ENCODE measurements at places on chromosomes 4 and X.

- no peak for DNase-seq
These were observed 73.6 kb downstream of the SNX25 start for GRCh38 chr4:185282968-185283367.

DNA sequence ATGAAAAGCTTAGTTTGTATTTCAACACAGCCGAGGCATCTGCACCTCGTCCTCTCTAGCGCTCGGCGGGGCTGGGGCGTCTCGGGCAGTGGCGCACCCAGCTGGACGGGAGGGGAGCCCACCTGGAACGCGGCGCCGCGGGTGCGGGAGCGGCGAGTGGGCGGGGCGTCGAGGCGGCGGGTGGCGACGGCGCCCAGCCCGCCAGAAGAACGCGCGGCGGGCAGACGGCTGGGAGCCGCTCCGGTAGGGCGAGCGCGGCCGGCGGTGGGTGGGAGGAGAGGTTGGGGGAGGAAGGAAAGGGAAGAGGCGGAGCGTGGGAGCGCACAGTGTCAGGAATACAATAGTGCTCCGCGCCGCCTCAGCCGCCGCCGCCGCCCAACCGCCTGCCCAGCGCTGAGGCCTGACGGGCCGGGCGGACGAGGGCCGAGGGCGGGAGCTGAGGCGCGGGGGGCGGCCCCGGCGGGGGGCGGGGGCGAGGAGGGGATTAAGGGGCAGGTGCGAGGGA lies at the start of gene JADE3:
Gene JADE3, plus strand, starts transcription at position 324 of the 505 bp plus-strand sequence. CDS start 72,474 bp downstream, outside the sequence.
- DNase-seq, result peak; percentile 71

- no peak for DNase-seq
These were observed 964.4 kb downstream of the RPA4 start for GRCh38 chrX:97847885-97848679.

DNA sequence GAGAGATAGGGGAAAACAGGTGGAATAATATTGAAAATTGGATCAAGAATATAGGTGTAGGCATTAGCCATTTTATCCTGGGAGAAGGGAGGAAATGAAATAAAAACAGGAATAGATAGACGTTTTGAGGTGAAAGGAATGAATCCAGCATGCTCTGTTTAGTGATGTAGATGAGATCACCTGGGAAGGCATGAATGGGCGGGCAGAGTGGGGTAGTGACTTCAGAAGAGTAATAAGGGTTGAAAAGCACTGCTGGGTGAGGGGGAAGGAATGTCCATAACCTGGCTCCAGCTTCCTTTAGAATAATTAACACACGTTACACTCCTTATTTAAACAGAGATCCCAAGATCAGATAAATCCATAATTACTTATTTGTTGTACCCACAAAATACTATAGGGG lies 191.1 kb upstream of the ANXA3 start:
- no peak for DNase-seq

GRCh38 chr4:84939113-84939512 lies 27.4 kb downstream of the WDFY3 start:
- no peak for DNase-seq

- DNase-seq, result no peak
These were observed 39.0 kb downstream of the CCDC158 start for GRCh38 chr4:76381986-76382385.

GRCh38 chrX:50117476-50117875 lies 83.3 kb downstream of the AKAP4 start:
- DNase-seq, result no peak

DNA sequence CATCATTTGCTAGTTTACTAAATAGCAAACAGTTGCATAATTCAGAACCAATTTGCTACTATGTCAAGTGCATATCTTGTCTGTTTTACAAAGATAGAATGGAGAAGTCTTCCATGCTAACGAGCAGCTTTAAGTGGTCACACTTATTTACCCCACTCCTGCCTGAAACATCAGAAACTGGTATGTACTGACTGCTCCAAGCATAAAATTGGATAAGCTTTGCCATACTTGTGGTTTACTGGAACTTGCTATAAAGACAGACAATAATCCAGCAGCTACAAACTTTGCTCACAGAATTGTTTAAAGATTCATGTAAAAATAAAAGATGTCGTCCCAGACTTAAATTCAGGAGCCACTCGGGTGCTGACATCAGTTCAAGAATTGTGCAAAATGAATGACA lies 13.3 kb upstream of the CDKL2 start:
- DNase-seq, result no peak

DNA sequence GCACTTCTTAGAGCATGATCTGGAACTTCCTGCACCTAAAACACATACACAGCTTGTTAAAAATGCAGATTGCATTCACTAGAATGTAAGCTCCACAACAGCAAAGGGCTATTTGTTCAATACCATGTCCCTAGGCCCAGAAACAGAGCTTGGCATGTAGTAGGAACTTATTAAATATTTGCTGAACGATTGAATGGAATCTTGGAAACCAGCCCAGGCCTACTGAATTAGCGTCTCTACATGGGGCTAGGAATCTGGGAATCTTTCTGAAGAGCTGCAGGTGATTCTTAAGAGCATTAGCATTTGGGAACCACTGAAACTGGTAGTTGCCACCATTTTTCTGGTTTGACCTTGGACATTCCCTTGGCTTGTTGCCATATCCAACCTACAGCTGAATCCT lies 234.1 kb downstream of the STIM2 start:
- no peak for DNase-seq

- DNase-seq, result no peak
These were observed 97.6 kb upstream of the ARSJ start for GRCh38 chr4:114076899-114077570.

- no peak for DNase-seq
These were observed 11.9 kb downstream of the AR start for GRCh38 chrX:67555578-67556203.

DNA sequence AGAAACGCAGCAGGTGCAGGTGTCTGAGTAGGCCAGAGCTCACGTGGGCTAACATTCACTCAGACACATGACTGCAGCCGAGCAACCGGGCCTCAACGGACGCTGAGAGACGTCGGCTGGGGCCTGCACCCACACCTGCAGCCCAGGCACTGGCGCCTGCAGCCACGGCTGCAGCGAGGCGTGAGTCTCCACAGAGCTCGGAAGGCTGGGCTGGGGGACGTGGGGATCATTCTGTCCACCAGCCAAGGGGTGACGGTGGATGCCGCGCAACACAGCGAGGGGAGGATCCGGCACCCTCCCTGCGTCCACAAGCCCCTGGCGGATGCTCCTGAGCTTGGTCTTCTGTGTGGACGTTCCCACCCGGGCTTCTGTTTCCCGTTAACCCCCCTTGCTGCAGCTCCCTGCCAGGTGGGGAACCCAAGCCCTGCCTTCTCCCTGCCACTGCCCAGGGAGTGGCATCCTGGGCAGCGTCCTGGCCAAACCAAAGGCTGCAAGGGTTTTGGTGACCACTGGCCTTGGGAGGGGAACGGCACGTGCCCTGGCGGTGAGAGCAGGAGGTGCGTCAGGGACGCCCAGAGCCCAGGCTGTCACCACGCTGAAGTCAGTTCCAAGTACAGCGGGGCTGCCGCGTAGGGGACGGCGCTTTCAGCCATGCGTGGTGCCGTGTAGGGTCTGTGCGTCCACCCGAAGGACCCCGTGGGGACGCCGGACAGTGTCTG lies 16.3 kb downstream of the PPP2R3B start:
- DNase-seq, result no peak

- no peak for DNase-seq
These were observed 46.1 kb downstream of the MBNL3 start for GRCh38 chrX:132442691-132443090.

DNA sequence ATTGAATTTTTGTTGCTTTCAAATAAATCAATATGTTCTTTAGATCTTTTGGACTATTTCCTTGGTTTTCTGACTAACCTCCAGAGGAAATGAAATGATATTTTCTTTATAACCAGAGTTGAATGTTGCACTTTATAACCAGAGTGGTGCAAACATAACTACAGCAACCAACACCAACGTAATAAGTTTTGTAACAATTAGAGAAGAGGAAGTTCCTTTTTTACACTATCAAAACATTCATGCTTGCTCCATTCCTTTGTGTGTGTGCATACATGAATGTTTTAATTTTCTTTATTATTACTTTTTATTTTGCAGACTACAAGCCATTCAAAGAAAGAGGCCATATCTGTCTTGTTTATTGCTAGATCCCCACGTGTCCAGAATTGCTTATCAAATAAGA lies 193.0 kb upstream of the PPP3CA start:
- no peak for DNase-seq

DNA sequence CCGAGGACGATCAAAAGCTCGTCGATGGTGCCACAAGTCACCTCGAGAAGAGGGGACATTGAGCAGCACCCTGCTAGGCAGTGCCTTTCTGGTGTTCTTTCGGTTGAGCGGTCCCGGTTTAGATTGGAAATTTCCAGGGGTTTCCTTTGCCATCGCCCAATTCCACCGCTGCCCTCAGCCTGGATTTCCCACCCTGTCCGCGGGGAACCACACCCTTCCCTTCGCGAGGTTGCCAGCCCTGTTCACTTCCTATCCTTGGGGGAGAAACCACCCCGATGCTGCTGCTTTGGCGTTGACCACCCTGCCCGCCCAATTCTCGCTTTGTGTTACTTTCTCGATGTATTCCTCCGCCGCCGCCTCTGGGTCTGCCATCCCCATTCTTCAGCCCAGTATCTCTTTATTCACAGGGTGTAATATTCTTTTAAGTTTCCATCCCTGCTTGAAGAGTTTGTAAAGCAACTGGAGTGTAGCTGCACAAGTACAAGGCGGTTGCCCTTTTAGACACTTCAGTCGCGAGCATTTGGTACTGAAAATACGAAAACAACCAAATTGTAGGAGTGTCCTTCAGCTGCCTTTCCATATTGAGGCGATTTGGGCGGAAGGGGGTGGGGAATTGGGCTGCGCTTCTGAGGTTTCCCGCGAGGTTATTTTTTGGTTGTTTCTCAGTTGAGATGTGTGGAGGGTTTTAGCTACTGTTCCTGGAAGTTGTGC lies 1.1 kb downstream of the OGT start:
- peak; percentile 31 for DNase-seq

- DNase-seq, result no peak
These were observed 829.9 kb downstream of the FAT4 start for GRCh38 chr4:126144543-126145237.

All from NCI-H1105 (cell line).